Activated T-cell treated with anti-CD3 and anti-CD28 coated beads for 48 hours (primary cell): ENCODE measurements at places on chromosomes 2 and 18.

GRCh38 chr2:108383146-108383830 lies 5.5 kb downstream of the SULT1C4 start:
- DNase-seq, result no peak

DNA sequence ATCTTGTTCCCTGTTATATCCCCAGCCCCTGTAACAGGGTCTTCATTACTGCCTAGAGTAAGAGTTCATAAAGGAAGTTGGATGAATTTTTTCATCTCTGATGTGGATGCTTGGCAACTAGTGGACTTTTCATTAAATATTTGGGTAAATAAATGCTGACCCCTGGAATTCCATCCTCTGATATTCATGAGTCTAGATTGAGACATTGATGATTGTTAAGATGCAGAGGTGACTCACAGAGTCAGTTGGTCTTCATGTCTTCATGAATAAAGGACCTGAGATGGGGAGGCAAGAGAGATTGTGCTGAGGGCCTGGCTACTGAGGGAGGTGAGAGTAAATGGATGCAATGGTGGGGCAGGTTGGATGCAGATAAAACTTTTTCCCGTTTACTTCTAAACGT lies 132.7 kb upstream of the NT5C1B start:
- DNase-seq, result no peak

DNA sequence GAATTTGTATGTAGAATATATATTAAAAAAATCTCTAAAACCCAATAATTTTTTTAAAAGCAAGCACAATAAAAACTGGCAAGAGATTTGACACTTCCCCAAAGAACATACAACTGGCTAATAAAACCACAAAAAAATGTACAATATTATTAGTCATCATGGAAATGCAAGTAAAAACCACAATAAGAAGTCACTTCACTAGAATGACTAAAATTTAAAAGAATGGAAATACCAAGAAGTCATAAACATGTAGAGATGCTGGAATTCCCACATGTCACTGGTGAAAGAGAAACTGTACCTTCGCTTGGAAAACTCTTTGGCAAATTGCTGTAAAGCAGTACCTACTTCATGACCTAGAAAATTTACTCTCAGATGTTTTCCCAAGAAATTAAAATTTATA lies 43.4 kb upstream of the KYNU start:
- no peak for DNase-seq

DNA sequence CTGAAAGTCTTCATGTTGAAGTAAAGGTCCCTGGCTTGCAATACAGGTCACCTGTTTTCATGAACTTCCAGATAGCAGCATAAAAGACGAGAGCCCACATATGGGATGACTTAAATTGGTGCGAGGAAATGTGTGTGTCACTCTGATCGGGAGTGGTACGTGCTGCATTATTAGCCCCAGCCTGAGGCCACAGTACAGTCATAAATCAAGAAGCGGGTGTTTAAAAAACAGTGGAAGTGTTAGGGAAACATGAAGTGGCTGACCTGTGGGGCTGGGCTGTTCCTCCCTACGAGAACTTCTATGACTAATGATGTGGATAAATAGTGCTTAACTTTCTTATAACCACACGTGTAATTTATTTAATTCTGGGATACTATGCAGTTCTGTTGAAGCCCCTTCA lies 24.4 kb downstream of the RDH14 start:
- no peak for DNase-seq

DNA sequence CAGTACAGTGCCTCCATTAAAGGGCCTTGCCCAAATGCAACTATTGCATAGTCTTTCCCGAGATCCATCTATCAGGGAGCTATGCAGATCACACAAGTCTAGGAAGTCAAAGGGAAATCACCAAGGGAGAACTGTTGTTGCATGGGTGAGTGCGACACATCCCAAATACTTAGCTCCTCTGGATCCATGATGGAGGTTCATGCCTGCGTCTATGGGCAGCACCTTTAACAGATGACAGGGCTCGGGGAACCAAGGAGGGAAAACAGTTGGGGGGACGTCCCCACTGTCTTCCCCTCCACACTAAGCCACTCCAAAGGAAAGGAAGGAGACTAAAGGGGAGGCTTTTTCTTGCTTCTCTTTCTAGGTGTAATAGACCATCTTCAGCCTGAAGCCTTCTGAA lies 552.8 kb upstream of the PKDCC start:
- no peak for DNase-seq

- DNase-seq, result no peak
These were observed 61.0 kb downstream of the APOB start for GRCh38 chr2:20982861-20983260.

DNA sequence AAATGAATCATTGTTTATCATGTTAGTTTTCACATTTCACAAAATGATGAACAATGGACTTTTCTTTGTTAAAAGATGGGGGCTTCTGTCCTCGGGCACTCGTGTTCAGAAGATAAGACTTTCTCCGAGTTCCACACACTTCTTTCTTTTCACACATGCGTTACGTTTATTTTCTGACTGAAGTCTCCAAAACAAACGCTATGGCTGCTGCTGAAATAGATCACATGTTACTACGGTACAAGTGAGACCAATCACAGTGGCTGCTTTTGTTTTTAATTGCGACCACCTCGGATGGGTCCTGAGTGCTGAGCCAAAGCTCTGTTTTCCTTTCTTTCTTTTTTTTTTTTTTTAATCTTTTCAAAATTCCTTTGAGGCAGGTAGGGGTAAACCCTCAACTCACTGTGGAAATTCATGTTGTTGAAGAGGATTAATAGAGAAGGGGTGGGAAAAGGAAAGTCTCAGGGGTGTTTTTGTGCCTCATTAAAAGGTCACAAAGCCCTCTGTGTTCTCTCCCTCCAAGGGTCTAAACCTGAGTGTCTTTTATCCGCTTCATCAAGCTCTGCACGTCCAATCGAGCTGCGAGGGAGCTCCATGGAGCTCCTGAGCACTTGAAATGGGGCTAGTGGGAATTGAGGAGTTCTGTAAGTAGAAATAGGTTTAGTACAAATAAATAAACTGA lies 48.2 kb downstream of the ARL4C start:
- no peak for DNase-seq

- no peak for DNase-seq
These were observed 54.5 kb downstream of the MBP start for GRCh38 chr18:77077941-77078689.

- DNase-seq, result no peak
These were observed 42.7 kb downstream of the VSNL1 start for GRCh38 chr2:17583166-17583565.

DNA sequence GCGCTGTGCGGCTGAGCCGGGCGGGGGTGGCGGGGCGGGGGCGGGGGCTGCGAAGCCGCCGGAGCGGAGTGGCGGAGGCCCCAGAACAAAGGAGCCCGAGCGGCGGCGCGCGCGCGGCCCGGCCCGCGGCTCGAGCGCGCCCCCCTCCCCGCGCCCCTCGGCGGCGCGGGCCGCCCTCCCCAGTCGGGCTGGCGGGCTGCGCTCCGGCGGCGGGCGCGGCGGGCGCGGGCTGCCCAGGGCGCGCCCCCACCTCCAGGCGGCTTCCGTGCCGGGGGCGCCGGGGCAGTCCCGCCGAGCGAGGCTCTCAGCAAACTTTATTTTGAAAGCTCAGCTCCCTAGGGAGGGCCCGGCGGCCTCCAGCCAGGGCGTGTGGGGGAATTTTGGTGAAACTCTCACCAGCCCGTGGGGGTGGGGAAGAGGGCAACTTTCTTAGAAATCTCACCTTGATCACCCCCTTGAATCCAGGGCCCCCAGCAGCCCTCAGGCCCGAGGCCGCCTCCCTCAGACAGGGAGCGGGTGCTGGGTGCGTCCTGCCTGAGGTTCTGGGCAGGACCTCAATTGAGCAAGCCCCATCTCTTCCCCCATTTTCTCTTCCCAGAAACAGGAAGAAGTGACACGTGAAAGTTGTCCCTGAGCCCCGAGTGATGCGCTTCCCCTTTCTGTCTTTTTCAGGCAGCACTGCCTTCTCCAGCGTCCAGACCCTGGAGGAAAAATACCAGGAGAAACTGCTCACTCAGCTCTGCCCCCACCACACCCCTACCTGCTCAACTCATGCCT lies 786 bp downstream of the TET3 start:
- peak; percentile 58 for DNase-seq

DNA sequence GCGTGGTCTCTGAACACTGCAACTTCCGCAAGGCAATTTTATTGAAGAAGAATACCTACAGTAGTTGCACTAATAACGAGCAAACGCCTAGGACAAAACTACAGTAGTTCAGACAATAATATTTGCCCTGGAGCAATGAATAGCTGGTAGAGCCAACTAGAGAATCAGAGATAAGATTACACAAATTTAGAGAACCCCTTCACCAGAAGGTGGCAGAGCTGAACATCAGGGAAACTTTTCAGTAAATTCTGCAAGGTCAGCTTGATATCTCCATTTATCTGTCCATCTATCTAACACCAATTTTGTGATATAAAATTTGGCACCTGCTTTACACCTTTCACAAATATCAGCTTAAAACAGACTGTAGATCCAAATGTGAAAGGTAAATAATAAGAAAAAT lies 43.8 kb downstream of the CDH19 start:
- no peak for DNase-seq

DNA sequence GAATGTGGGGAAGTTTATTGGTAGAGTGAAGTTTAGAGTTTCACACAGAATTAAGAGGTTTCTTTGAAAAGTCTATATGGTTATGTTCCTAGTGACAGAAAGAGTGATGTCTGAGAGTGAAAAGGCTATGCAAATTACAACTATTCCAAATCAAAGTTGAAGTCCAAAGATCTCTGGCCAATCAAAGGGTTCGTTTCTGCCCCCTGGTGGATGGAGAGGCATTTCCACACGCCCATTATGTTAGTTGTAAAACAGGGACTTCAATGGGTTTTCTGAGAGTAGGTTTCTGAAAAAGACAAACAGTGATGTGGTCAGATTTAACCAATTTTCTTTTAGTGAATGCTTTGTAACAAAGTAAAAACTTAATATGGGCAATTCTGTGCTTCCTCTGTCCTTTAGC lies 441.5 kb upstream of the POU3F3 start:
- no peak for DNase-seq

GRCh38 chr2:23595601-23596251 lies 210.7 kb downstream of the KLHL29 start:
- DNase-seq, result no peak

DNA sequence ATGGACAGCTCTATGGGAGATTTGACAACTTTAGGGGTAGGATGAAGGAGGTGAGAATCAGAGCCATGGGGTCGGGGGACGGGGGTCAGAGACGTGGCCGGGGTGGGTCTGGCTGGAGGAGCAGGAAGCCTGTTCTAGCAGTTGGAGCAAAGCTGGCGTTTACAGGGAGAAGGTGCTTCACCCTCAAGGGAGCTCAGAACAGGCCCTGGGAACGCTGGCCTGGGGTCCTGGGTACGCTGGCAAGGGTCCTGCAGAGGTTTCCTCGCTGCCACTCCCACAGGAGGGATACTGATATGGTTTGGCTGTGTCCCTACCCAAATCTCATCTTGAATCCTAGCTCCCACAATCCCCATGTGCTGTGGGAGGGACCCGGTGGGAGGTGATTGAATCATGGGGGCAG lies 205.0 kb upstream of the ARL4C start:
- DNase-seq, result no peak

GRCh38 chr2:179596018-179596417 lies 265.4 kb downstream of the ZNF385B start:
- no peak for DNase-seq

DNA sequence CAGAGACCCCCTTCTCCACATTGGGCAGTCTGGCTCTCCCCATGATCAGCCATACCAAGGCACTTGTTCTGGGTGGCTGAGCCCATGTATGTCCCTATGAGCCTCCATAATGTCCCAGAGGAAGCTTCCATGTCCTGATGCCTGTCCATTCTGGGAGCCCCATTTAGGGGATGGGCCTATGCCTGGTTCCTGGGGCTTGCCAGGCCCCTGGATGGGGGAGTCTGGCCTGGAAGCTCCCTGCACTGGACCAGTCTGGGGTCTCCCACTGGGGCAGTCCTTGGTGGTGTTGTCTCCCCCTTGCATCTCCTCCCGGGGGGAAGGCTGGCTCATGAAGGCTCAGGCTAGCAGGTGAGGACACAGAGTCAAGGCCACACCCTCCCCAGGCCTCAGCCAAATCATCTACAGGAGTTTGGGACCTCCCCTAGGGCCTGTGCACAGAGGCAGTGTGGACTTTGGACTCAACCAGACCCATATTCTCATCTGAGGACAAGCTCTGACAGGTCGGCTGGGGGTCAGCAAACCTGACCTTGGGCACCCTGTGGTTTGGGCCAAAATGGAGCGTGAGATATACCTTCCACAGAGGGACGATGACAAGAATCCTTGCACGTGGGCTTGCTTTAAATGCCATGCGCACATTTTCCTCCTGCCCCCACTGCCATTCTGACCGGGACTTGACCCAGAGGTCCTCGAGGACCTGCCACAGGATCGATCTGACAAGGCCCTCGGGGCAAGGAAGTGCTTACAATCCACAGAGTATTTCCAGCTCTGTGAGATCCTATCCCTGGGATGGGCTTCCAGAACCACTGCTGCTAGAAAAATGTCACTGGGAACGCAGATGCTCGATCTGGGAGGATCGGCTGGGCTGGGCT lies 38.8 kb downstream of the INHBB start:
- DNase-seq, result no peak

DNA sequence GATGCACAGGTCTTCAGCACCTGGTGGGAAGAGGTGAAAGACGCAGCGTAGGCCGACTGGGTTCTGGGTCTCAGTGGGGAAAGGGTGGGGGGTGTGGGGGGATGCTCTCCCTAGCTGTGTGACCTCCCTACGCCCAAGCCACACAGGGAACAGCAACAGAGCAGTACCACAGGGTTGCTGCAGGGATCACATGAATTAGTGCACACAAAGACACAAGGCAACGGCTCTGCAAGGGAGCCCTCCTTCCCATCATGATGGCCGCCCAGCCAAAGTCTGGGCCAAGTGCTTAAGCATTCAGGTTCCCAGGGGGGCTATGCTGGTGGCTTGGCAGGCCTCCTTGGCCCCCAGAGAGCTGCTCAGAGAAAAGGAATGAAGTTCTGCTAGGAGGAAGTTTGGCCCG lies 28.2 kb upstream of the GBX2 start:
- no peak for DNase-seq

DNA sequence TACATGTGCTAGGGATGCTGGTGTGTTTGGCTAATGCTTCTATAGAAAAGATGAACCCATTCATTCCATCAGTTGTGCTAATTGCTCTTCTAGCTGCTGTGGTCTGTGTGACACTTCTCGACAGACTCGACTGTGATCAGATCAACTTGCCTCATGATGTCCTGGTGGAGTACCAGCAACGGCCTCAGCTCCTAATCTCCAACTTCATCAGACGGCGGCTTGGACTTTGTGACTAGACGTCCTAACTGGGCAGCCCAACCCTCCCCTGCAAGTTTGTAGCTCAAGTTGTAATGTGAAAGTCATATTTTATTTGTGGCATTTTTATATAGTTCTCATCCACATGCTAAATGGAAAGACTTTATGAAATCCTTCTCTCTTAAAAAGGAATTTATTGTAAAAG lies 33.0 kb downstream of the UPP2 start:
- DNase-seq, result no peak

GRCh38 chr2:201261471-201261870 lies 1.1 kb downstream of the CASP8 start:
- peak; percentile 41 for DNase-seq

DNA sequence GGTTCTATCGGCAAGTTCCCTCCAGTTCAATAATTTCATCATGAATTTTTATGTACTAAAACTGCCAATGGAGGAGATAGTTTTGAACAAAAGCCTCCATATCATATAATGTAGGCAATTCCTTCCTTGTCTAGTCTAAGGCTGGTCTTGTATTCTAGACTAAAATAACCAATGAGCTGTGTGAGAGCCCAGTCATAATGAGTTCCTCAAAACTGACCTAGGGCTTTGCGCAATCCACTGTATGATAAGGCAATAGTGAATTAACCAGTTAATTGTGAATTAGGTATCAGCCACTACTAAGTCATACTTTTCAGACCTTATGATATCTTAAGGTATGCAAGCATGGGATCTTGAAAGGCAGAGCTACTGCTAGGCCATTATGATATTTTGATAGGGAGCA lies 7.6 kb upstream of the UXS1 start:
- DNase-seq, result no peak
